ENCODE measurements at places on chromosomes 2 and 18. TPM values are rescaled to one million over a fixed set of nuclear protein-coding genes. Genes with fewer than 3 reads are reported as not detected.

ZNF892 gene
- total RNA-seq, result 6.2 TPM

ACTG2 gene
- total RNA-seq, result 13.7 TPM

TDRD15 gene
- total RNA-seq, result 0.06 TPM

ALKAL2 gene
- total RNA-seq, result 18.2 TPM

PPIL3 gene
- total RNA-seq, result 26.7 TPM

AGBL5 gene
- 36.5 TPM for total RNA-seq

HOXD1 gene
- 11.3 TPM for total RNA-seq

C18orf54 gene
- 3.1 TPM for total RNA-seq

UGT1A3 gene
- 0.57 TPM for total RNA-seq

COLEC12 gene
- total RNA-seq, result 7.4 TPM

ATP8B1 gene
- total RNA-seq, result 40.8 TPM

IL36G gene
- total RNA-seq, result not detected

DUSP19 gene
- total RNA-seq, result 4.4 TPM

GPR55 gene
- 0.69 TPM for total RNA-seq

SCN7A gene
- total RNA-seq, result 3.6 TPM

PTPN2 gene
- total RNA-seq, result 45.8 TPM

RNF25 gene
- total RNA-seq, result 30.2 TPM

ALK gene
- total RNA-seq, result 0.13 TPM
